NCI-H1694 treated with DMSO at 0.1 percent for 48 hours (cell line): ENCODE measurements at places on chromosomes 3 and 15.

DNA sequence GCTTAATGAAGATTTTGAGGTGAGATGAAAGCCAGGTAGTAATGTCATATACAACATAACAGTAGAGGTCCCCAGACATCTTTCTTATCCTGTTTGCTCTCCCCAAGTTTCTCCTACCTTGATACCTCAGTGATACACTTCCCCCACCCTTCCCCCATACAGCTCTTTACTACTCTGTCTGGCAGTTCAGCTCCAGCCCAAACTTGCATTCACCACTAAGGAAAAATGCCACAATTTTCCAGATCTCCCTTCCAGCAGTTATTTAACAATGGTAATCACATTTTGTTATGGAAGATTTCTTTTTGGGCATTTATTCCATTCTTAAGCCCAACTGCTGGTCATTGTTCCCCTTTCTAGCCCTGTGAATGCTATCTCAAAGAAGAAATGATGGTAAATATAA lies 34.9 kb upstream of the ITGA11 start:
- DNase-seq, result no peak

- DNase-seq, result no peak
These were observed 14.5 kb downstream of the LAMP3 start for GRCh38 chr3:183148056-183148455.

GRCh38 chr15:70268698-70269251 lies 171.1 kb upstream of the TLE3 start:
- no peak for DNase-seq

GRCh38 chr15:52236013-52236412 lies 44.8 kb upstream of the GNB5 start:
- no peak for DNase-seq

DNA sequence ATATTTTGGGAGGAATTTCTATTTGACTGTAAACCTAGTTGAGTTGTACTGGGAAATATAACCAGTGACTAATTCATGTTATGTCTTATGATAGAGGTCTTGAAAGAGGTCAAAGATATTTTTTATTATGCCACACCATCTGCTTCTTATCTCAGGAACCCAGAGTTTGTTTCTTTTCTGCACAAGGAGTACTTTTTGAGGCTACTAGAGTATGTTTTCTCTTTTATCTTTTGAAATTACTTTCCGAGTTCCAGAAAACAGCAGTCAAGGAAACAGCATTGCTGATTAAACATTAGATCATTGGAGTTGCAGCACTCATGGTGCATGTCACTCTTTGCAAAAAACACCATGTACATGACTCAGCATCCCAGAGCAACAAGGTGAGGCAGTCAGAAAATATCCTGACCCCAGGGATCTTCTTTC lies 645.8 kb upstream of the NR2F2 start:
- no peak for DNase-seq

DNA sequence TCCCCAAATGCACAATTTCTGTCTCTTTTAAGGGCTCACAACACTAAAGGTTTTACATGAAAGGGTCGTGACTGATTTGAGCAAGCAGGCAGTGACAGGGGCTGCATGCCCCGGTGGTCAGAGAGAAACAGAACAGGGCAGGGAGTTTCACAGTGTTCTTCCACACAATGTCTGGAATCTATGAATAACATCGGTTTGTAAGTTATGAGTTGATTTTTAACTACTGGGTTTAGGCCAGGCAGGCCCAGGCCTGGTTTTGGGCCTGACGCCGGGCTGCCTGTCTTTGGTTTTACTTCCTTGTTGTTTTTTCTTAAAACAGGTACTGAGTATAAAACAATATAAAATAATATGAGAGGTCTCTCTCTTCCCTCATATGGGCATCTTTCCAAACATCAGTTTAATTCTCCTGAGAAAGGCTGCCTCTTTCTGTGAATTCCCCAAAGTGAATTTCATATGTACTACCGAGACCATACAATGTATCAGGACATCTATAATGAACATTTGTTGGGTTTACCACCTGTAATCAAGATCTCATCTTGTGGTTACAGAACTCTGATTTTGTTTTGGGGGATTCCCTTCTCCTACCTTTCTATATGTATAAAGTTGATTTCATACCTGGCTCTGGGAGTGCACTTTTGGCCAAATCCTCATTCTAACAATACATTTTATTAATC lies 74.4 kb downstream of the CD200 start:
- DNase-seq, result no peak
